ENCODE measurements at places on chromosomes 11 and 22. TPM values are rescaled to one million over a fixed set of nuclear protein-coding genes. Genes with fewer than 3 reads are reported as not detected.

GRCh38 chr11:110159476-110159875 is 66.3 kb downstream of the ZC3H12C start:
- no peaks in the 10 kb centered on the region for H3K4me1 ChIP-seq
- DNase-seq = no peak

GRCh38 chr11:75078233-75078632 is 18.4 kb downstream of the OR2AT4 start:
- H3K27me3 ChIP-seq = peaks cover 5% of the 10 kb centered on the region
- peaks cover 32% of the 10 kb centered on the region for H3K4me1 ChIP-seq
- H3K27ac ChIP-seq = peak overlapping the region; percentile 74
- H3K4me3 ChIP-seq = no peak overlapping the region
- peaks cover 2% of the 10 kb centered on the region for H3K36me3 ChIP-seq

- no peaks in the 10 kb centered on the region for H3K4me1 ChIP-seq
- no peak overlapping the region for H3K4me3 ChIP-seq
- H3K27me3 ChIP-seq = peaks cover 1% of the 10 kb centered on the region
- no peak for DNase-seq
These were observed 651.7 kb downstream of the NELL1 start for GRCh38 chr11:21321072-21321471.

GRCh38 chr11:78424334-78425270 is 7.0 kb upstream of the GAB2 start:
- no peak for DNase-seq
- H3K4me1 ChIP-seq = peaks cover 28% of the 10 kb centered on the region
- H3K36me3 ChIP-seq = no peaks in the 10 kb centered on the region
- H3K4me3 ChIP-seq = no peak overlapping the region

DNA sequence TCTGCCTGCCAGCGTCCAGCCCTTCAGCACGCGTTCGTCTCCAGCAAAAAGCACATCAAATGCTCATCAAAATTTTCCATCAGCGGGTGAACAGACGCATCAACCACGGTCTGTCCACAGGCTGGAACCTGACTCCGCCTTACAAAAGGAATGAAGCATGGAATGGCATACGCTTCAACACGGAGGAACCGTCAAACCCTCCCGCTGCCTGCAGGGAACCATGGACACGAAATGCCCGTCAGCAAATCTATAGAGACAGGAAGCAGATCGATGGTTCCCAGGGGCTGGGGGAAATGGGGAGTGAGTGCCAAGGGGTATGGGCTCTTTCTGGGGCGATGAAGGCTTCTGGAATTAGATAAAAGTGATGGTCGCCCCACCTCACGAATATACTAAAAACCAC is 16.2 kb downstream of the TSSC4 start:
- no peak overlapping the region for H3K4me3 ChIP-seq
- H3K36me3 ChIP-seq = no peaks in the 10 kb centered on the region
- no peak overlapping the region for H3K27ac ChIP-seq

DNA sequence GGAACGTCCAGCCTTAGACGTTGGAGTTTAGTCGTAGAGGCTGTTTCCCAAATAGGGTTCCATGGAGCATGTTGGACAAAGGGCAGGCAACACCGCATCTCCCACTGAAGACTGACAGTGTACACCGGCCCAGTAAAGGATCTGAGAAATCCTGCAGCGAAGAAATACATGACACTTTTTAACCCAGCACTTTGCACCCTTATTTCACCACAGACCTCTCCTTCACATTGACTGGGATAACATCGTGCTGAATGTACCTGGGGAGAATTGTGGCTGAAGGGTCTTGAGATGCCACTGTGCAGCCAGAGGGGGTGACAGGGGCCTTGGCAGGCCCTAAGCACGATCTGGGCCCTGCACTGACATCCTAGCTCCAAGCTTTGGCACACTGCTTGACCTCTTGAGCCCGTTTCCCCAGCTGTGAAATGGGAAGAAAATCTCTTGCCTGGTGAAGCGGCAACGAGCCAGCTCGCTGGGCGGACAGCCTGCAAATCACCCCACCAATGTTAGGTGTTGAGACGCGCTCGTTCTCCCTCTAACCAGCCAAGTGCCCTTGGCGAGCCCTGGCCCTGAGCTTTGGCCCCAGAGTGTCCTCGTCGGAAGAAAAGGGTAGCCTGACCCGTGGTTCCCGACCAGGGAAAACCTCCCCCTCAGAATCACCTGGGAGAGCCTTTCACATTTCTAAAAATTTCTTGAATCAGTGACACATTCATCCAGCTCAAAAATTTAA is 13.4 kb downstream of the CD5 start:
- H3K27ac ChIP-seq = no peak overlapping the region
- no peaks in the 10 kb centered on the region for H3K36me3 ChIP-seq
- no peak overlapping the region for H3K4me3 ChIP-seq
- peaks cover 2% of the 10 kb centered on the region for H3K27me3 ChIP-seq

DNA sequence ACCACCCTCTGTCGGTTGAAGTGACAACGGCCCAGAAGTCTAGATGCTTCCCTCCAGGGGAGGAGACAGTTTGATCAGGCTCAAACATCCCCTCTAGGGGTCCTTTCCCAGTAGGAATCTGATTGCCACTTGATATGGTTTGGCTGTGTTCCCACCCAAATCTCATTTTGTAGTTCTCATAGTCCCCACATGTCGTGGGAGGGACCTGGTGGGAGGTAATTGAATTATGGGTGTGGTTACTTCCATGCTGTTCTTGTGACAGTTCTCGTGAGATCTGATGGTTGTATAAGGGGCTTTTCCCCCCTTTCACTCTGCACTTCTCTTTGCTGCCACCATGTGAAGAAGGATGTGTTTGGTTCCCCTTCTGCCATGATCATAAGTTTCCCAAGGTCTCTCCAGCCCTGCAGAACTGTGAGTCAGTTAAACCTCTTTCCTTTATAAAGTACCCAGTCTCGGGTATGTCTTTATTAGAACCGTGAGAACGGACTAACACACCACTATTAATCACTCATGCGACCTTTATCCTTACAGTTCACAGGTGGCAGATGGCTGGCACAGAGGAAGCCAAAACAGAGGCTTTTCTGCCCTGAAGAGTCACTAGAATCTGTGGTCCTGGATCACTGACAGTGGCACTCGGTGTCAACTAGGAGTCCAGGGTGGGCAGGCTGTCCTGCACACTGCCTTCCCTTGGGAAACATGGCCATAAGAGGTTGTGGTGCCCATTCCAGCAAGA is 21.6 kb downstream of the ASPHD2 start:
- H3K27ac ChIP-seq = no peak overlapping the region
- peaks cover 13% of the 10 kb centered on the region for H3K36me3 ChIP-seq
- H3K4me3 ChIP-seq = no peak overlapping the region
- DNase-seq = no peak
- H3K4me1 ChIP-seq = no peaks in the 10 kb centered on the region
- no peaks in the 10 kb centered on the region for H3K27me3 ChIP-seq

DNA sequence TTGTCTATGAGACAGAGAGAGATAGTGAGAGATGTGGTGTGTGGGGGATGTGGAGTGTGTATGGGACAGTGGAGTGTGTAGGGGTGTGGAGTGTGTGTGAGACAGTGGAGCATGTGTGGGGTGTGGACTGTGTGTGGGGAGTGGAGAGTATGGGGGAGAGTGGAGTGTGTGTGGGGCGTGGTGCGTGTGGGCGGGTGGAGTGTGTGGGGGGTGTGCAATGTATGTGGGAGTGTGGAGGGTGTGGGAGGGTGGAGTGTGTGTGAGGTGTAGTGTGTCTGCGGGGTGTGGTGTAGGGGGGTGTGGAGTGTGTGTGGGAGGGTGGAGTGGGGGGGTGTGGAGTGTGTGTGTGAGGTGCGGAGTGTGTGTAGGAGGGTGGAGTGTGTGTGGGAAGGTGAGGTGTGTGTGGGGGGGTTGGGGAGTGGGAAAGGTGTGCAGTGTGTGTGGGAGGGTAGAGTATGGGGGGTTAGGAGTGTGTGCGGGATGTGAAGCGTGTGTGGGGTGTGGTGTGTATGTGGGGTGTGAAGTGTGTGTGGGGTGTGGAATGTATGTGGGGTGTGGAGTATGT is 356.9 kb downstream of the CADM1 start:
- no peak overlapping the region for H3K4me3 ChIP-seq
- H3K36me3 ChIP-seq = no peaks in the 10 kb centered on the region
- no peak overlapping the region for H3K27ac ChIP-seq
- peaks cover 3% of the 10 kb centered on the region for H3K27me3 ChIP-seq
- H3K4me1 ChIP-seq = no peaks in the 10 kb centered on the region

- H3K4me1 ChIP-seq = peaks cover 13% of the 10 kb centered on the region
- no peak overlapping the region for H3K27ac ChIP-seq
- DNase-seq = no peak
- H3K36me3 ChIP-seq = no peaks in the 10 kb centered on the region
These were observed 324.3 kb downstream of the DYNC2H1 start for GRCh38 chr11:103433386-103434072.

Gene SUSD2
- total RNA-seq = 1.00 TPM

Gene CCDC73
- total RNA-seq = not detected

Gene KLHL22
- total RNA-seq = 49.3 TPM

Gene SYTL2
- 23.8 TPM for total RNA-seq

Gene RASL10A
- 0.27 TPM for total RNA-seq
